Immature natural killer cell (primary cell): ENCODE measurements at places on chromosomes 12 and 14.
A peak's percentile ranks its signal among the peaks of the same experiment; 100 is the strongest.

- no peak for DNase-seq
These were observed 33.7 kb upstream of the LGR5 start for GRCh38 chr12:71405884-71406283.

DNA sequence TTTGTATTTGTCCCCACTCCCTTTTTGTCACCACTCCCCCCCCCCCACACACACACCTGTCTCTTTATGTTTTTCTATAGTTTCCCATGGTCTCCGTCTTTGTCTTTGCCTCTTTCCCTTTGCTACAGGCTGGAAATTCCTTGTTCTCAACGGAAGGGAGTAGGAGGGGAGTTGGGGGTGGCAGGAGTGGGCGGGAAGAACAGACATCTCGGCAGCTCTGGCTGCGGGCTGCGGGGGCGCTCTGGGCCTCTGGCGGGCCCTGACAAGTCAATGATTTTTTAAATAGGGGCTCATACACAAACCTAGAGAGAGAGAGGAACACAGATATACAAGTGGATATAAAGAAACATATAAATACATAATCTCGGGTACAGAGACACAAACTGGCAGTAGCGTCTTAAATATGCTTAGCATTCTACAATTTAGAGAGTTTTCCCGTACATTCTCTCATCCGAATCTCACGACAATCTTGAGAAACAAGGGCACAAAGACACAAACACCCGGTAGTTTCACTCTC is 2.4 kb upstream of the NAB2 start:
- peak; percentile 40 for DNase-seq

DNA sequence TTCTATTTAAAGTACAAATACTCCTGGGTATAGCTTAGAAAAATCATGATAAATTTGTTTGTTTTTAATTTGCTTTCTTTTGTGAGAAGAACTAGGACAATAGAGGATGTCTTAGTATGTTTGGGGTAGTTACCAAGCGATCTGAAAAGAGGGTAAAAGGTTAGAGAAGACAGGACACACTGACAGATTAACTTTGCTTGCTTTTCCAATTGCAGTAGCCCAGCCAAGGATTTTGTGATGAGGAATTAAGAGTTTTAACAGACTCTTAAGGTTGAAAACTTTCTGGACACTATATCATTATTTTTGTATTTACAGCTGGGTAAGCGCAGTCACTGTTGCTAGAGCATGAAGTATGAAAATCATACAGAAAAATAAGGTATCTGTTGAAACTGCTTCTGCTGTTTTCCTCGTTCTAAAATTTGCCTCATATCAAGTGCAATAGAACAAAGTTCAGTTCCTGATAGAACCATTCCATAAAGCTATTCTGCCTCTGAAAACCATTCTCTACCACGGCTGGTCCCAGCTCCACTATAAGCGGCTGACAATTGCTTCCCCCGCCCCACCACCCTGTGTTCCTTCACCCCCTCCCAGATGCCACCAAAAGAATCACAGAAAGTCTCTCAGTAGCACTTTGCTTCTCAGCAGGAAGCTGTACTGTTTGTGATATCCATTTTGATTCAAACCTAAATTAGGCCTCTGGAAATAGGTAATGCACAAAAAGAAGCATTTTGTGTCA is 413.4 kb downstream of the BCAT1 start:
- no peak for DNase-seq

- DNase-seq: no peak
These were observed 53.0 kb upstream of the USP15 start for GRCh38 chr12:62207248-62207647.

DNA sequence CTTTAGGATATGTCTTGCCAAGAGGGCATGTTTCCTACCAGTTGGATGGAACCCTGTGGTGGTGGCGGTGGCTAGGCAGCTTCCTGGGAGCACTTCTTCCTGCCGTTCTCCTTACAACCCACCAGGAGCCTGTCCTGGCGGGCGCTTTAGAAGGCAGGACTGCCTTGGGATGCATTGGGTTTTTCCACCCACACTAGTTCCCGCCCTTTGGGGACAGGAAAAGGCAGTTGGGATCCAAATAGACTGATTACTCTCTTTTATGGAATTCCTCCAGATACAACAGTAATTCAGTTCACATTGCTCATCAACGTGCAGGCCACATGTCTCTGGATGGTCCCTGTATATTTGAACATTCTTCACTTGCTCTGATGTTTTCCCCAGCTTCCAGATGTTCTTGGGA is 305.7 kb upstream of the SSTR1 start:
- DNase-seq: no peak

GRCh38 chr12:2111826-2112225 is 59.0 kb downstream of the CACNA1C start:
- DNase-seq: no peak

DNA sequence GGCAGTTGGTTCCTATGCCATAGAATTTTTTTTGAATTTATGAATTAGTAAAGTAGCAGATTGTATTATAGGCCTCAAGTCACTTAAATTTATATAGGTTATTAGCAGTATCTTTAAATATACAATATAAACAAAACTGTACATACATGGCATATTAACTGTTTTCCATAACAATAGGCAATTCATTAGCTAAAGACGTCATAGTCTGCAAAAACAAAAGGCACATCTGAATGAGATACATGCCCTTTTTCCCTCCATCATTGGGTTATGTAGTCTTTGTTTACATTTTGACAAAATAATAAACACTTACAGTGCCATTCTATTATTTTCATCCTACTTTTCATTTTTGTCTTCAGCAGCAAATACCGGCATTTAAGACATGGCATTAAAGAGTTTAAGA is 1.1 kb upstream of the VCPKMT start:
- DNase-seq: no peak

GRCh38 chr12:78260976-78261375 is 430.3 kb downstream of the NAV3 start:
- no peak for DNase-seq

DNA sequence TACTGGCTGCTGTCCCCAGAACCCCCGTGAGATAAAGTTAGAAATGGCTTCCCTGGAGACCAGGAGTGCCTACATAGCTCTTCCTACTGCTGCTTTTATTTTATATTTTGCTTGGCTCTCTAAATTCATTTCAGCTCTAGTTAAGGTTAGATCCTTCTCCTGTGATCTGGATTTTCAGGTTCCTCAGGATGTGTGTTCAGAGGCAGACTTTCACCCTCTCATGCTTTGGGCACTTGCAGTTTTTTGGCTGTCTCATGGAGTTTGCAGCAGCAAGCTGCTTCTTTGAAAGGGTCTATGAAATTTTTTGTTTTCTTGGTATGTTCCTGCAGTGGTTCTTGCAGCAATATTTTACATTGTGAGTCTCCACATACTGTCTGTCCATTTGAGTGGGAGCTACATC is 93.3 kb downstream of the ATP23 start:
- no peak for DNase-seq

- DNase-seq: no peak
These were observed 155.1 kb downstream of the PIK3C2G start for GRCh38 chr12:18416412-18416811.

DNA sequence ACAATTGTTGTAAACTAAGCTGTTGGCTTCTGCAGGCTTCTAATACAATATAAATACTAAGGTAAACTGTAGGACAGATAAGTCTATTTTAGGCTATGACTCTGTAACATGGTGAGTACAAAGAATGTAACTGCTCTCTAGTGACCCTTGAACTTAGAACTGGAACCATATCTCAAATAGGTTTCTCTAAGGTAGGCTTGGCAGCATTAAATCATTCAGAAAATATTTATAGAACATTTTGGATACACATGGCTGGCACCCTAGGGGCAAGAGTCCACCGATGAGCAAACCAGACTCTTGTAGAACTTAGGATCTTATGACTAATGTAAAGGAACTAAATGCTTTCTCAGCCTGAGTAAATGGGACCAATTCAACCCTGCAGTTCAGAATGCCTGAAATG is 19.4 kb upstream of the SLC25A3 start:
- DNase-seq: no peak

DNA sequence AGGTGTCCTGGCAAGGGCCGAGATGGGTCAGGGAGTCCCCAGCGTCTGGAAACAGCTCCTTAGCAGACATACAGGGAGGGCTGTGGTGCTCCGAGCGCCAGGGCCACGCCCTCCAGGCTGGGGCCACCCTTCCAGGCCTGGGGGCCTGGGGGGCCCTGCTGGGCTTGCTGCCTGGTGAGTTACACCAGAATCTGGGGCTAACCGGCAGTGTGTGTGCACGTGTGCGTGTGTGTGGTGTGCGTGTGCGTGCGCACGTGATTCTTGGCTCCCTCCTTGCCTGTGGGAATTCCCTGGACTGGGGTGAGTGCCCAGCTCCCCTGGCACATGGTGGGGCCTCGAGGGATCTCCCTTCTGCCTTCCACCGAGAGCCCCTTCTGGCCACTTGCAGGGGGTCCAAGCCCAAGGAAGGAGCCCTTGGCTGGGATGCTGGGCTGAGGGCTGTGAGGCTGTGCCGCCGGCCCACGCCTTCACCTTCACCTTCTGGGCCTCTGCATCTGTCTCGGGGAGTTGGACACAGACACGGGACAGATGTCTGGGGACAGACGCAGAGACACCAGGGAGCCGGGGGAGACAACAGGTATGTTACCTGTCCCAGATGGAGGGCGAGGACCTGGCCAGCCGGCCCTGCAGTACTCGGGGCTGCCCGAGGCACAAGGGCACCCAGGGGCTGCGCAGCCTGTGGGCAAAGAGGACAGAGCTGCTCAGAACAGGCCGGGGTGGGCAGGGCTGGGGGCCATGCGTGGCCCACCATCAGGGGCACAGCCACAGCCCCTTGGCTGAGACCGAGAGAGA is 37.2 kb downstream of the BEGAIN start:
- no peak for DNase-seq
